ENCODE measurements at places on chromosomes 11 and 22.

DNA sequence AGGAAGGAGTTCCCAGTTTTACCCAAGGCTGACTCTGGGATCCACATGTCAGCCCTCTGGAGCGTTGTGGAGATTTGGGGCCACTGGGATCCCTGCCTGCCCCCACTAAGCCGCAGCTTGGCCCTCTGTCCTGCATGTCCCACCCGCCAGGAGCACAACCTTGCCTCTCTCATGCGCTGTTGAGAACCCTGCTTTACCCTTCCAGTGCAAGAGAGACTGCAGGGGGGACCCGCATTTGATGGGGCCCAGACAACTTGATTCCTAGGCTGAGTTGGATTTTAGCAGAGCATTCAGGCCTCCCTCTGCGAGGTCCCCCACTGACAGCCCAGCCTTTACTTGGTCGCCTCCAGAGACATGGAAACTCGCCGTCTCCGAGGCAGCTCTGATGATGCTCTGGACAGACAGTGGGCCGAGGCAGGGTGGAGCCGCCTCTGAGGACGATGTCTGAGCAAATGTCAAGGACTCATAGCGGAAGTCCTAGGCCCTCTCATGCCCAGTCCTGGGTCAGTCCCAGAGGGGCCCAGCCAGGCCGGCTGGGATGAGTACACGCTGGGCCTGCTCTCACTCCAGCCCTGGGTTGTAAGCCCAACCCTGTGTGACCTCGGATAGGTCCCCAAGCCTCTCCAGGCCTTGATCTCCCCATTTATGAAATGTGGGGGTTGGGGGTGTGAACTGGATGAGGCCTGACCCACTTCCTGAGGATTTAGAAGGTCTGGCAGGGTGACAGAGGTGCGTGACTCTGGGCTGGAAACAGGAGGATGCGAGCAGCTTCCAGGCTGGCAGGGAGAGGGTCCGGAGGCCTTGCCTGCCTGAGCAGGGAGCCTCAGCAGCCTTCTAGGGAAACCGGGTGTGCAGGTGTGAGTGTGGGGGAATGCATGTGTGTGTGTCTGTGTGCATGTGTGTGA is 630 bp downstream of the CD5 start:
- no peak for DNase-seq

GRCh38 chr11:21262992-21263391 is 593.6 kb downstream of the NELL1 start:
- DNase-seq = no peak

DNA sequence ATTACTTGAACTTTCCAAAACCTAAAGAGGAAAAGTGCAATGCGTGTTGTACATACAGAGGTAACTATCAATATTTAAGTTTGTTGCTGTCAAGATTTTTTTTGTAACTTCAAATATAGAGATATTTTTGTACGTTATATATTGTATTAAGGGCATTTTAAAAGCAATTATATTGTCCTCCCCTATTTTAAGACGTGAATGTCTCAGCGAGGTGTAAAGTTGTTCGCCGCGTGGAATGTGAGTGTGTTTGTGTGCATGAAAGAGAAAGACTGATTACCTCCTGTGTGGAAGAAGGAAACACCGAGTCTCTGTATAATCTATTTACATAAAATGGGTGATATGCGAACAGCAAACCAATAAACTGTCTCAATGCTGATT is 2.1 kb downstream of the ADM start:
- DNase-seq = no peak

- no peak for DNase-seq
Observed at GRCh38 chr11:42301777-42302176, 842.3 kb upstream of the LRRC4C start.

DNA sequence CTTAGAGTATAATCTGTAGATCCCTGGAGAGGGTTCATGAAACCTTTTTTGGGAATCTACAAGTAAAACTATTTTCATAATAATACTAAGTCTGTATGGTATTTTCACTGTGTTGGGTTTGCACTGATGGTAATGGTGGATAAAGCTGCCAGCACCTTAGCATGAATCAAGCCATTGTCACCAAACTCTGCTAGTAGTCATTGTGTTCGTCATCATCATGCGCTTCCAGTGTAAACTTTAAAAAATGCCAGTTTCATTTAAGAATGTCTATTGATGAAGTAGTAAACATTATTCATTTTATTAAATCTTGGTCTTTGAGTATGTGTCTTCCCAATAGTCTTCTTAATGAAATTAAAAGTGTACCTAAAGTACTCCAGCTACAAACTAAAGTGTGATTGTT is 15.0 kb downstream of the ALKBH3 start:
- DNase-seq = no peak

DNA sequence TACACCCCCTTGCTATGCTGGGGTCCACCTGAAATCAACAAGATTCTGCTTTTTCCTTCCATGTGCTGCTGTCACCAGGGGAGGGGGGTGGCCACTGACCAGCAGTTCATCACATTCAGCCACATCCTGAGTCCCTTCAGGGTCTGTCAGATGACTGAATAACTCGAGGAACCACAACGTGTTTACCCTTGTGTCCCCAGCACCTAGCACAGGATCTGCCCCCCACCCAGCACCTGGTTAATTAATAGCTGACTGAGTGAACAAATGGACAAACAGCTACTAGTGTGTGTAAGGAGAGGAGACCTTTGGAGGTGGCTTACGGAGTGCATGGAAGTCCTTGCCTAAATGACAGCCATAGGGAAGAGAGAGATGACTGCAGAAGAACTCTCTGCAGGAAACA is 119.5 kb upstream of the NCAM1 start:
- no peak for DNase-seq

- DNase-seq = no peak
Observed at GRCh38 chr11:121141066-121141465, 40.0 kb downstream of the TECTA start.

DNA sequence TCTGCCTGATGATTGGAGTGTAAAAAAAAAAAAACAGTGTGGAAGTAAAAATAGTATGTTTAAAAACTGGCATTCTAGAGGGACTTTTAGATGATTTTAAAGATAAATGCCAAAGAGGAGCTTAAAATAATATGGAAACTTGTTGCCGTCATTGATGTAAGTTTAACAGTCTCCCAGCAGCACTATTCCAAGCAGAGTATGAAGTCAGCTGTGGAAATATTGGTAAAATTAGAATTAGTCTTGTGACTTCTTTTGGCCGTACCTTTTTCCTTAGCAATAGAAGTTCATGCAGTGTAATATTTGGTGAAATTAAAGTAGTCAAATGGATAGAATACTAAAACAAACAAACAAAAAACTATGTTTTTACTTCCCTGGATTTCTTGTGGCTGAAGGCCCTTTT is 134.9 kb downstream of the METTL15 start:
- DNase-seq = no peak

DNA sequence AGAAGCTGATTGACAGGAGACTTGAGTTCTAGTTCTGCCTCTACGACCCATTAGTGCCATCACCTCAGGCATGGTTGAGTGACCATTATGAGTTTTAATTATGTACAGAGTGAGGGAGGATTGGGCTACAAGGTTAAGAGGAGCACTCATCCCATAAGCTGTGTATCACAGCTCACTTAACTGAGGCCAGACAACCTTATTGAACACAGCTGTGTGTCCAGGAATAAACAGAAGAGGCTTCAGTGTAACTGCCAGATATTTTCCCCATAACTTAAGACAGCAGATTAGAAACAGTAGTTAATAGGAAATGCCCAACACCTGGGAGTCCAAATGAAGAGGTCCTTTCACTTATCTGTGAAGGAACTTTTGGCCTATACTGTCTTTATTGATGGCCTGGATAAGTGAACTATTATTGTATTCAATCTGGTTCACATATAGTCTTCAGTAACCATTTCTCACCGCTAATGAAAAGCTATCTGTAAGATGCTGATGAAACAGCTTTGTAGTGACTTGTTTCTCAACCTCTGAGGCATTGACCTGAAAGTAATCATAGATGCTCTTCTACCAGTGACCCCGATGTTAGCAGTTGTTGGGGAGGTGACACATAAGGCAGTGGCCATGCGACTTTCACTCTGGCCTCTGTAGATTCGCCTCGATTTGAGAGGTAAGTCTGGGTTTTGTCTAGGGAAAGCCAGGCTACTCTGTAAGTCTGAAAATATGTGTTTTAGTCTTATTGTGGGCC is 41.7 kb downstream of the YAP1 start:
- DNase-seq = no peak

DNA sequence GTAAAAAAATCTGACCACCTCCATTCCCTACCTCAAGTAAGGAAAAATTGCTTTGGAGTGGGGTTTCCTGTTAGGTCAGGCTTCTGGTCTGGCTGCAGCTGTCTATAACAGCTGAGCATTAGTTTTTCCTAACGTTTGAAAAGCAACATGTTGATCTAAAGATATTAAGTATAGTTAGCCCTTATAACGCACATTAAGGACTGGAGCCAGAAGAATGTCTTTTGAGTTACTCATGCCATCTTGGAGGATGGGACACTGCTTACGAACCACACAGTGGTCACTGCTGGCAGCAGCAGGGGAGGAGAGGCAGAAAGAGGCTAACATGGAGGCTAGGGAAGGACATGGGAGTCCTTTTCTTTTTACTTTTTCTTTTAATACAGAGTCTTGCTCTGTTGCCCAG is 44.1 kb upstream of the GDPD4 start:
- no peak for DNase-seq

DNA sequence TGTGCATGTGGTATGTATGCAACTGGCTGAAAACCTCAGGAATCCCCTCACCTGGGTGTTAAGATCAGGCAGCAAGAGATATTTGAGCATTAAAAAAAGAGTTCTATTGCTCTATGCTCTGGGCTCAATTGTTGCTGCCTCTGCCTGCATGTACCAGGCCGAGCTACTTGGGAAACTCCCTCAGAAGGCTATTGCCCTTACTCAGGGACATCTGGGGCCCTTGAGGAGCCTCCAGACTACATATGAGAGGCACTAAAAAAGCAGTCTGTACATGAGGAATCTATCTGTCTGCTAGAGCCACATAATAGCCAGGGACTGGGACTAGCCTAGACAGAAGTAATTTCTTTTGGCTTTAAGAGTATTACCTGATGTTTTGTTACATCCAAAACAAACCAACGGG is 120.1 kb downstream of the SWAP70 start:
- DNase-seq = no peak

DNA sequence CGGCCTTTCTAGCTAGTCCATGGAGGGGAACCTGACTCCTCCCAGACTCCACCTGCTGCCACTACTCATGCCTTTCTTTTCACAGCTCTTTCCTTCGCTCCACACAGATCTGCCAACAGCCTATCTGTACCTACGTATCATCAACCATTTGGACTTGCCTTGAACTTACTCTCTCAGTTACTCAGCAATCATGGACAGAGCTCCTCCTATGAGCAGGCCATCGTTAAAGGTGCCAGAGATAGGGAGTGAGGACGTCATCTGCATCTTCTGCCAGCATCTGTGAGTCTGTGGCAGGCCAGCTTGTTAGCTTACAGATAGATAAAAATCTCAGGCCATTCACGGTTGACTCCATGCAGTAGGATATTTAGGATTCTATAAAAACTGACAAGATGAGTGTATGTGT is 162.9 kb upstream of the ZBED5 start:
- no peak for DNase-seq

DNA sequence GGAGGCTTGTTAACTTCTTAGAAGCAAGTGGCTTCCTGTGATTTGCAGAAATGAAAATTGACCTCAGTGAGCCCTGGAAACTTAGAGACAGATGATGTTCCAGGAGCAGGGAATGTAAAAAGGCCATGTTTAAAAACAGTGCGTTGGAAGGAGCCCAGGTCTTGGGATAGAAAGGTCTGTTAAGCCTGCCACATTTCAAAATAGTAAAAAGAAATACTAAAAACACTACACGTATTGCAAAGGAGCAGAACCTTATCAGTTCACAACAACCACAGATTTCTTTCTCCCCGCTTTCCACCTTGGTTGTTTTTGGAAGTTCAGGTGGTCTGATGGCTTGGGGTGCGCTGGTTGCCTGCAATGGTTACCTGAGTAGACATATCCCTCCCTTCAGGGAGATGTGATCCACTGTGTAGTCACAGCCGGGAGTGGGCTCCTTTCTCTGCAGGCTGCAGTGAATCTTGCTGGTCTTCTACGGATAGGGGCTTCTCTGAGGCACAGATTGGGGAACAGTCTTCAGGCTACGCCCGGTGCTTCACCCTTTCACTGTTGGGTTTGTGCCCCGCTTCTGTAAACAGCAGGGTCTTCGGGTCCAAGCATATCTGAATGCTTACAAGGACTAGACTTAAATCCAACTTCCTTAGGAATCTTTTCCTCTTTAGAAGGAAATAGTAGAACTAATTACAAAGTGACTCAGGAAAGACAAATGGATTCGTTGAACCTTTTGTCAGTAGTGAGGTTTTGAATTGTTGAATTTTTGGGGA is 1.9 kb downstream of the TEAD1 start:
- DNase-seq = no peak

DNA sequence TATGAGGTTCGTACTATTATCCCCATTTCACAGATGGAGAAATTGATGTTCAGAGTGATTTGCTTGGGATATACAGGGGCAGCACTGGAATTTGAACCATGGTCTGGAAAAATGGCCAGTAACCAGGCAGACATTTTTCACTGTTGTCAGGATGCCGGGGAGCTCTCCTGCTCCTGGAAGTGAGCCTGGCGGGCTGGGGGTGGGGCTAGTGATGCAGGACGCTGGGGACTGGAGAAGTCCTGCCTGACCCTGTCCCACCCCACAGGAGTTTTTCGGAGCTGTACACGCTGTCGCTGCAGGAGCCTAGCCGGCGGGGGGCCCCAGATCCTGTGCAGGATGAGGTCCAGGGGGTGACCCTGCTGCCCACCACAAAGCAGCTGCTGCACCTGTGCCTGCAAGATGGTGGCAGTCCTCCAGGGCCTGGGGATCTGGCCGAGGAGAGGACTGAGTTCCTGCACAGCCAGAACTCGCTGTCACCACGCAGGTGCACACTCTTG is 11.1 kb downstream of the SIPA1 start:
- no peak for DNase-seq

GRCh38 chr11:116217006-116217405 is 555.8 kb downstream of the BUD13 start:
- peak; percentile 1 for DNase-seq

DNA sequence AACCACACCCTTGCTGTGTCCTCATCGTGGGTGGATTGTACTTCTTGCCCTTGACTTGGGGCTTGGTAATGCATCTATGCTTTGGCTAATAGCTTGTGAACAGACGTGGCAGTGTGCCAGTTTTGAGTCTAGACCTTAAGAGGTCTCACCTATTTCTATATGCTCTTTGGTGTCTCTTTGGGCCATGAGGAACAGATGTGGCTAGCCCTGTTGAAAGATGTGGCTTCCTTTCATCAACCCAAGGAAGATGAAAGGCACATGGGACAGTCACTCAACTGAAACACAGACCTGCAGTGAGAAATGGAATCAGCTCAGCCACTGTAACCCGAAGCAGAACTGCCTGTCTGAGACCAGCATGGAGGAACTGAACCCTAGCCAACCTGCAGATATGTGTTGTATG is 7.9 kb upstream of the NELL1 start:
- DNase-seq = no peak

GRCh38 chr11:106503901-106504300 is 426.4 kb downstream of the AASDHPPT start:
- no peak for DNase-seq

GRCh38 chr11:64741375-64742086 is 2.4 kb downstream of the RASGRP2 start:
- no peak for DNase-seq
